ENCODE measurements at places on chromosomes 12 and 14.
A peak's percentile ranks its signal among the peaks of the same experiment; 100 is the strongest.

GRCh38 chr12:118058881-118059280, 2.1 kb downstream of the WSB2 start:
- no peak for DNase-seq

DNA sequence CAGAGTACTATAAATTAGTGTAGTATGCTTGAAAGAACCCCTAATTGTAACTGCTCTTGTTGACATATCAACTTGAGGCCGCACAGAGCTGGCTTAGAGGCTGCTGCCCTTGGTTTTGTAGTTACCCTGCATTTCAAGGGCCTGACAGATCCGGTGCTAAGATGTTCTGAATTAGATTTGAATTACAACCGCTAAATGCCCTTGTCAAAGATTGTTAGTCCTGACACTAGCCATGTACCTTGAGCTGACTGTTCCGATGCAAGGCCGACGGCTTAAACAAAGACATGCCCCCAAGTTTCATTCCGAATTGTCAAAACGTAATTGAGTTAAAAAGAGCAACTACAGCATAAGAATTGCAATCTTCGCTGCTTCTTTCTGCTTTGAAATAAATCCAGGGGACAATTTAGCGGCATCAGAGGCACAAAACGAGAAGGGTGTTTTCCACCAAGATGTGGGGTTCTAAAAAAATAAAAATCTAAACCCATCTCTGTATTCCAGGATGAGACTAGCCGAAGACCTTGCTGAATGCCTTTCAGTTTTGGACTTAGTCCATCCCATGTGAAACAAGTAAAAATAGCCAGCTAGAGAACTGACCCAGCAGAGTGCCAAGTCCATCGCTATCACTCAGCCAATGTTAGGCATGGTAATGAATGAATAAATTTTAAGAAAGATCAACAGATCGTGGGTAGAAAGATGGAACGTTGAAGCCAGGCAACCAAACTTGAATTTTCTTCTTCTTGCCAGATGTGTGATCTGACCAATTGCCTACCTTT, 148.7 kb downstream of the DICER1 start:
- DNase-seq = no peak

DNA sequence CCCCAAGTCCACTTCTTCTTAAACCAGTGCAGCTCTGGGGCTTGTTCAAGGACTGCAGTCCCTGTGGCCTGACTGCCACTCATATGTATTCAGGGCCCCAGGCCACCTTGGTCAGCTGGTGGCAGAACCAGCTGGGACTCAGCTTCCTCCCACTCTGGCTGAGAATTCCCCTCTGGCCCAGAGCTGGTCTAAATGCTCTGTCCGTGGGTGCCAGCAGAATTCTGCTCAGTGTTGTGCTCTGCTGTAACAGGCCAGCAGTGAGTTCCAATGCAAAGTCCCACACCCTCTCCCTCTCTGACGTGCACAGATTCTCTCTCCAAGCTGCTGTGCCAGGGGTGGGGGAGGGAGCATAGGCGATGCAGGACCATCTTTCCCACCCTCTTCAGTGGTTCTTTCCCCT, 210.4 kb upstream of the RGS6 start:
- no peak for DNase-seq

- DNase-seq = no peak
Observed at GRCh38 chr12:21695986-21696385, 38.3 kb upstream of the LDHB start.

DNA sequence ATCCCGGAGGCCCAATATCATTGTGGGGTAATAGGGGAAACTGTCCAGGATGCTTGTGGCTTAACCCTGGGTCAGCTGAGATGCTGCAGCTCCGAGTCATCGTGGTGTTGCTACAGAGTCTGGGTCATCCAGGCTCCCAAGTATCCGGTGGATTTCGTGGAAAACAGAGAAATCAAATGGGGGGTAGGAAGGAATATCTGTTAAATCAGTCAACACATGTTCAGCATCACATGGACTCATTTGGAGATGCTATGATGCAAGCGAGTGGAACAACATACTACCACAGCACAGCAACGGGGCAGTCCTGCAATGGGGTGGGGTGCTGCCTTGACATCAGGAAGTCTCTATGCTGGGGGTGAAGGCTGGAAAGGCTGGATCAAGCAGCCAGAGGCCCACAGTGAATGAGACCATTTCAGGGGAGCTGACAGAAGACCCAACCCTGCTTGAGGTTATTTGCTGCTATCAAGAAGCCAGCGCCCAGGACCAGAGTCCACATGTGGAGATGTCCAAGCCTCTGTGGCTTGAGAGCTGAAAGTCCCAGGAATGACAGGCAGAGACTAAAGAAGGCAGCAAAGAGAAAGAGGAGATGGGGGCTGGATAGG, 22.9 kb downstream of the VDR start:
- no peak for DNase-seq

- no peak for DNase-seq
Observed at GRCh38 chr14:50139192-50139591, 22.8 kb upstream of the VCPKMT start.

- no peak for DNase-seq
Observed at GRCh38 chr12:9039397-9039977, 50.1 kb downstream of the KLRG1 start.

DNA sequence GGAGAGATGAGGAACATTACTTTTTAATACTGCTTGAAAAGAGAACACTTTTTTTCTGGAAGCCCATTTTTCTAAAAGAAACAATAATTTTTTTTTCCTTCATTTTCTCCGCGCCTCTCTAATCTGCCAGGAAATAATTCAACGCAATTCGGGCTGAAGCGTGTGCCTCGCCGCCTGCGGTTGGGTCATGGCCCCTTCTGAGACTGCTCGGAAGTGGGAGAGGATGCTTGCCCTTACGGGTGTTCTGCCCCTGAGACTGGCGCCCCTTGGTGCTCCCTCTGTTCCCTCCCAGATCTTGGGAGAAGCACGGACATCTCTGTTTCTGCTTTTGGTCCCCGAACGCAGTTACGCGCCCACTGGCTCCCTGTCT, 332 bp upstream of the TBC1D30 start:
- DNase-seq = no peak

DNA sequence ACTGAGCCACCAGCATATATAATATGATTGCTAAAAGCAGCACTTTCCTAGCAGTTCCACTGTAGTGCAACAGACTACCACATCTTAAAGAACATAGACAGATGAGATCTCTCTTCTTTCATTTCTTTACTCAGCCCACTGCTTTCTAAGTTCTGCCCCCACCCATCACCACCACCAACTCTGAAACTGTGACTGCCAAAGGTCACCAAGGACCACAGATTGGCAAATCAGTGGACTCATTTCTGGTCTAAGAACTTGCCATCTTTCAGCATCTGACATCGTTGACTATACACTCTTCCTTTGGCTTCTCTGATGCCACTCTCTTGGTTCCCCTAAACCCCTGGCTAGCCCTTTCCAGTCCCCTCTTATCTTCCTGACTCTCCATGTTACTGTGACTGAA, 38.4 kb downstream of the IFNG start:
- DNase-seq = no peak

- DNase-seq = no peak
Observed at GRCh38 chr12:28108599-28108998, 81.7 kb upstream of the CCDC91 start.

DNA sequence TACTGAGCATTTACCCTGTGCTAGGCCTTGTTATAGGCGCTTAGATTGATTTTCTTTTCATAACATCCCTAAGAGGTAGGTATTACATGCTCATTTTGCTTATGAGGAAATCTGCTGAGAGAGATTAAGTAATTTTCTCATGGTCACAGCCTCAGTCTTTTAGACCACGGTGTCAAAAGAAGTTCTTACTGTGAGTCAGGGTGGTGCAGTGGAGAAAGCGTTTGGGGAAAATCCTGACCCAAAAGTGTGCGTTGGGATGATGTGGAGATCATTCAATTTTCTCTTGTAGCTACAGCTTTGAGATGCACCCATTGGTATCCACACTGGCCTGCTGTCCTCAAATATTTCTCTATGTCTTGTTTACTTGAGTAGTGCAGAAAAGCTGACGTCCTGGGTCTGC, 8.2 kb downstream of the ANG start:
- DNase-seq = no peak

- DNase-seq = no peak
Observed at GRCh38 chr12:88707800-88708199, 127.5 kb upstream of the KITLG start.

DNA sequence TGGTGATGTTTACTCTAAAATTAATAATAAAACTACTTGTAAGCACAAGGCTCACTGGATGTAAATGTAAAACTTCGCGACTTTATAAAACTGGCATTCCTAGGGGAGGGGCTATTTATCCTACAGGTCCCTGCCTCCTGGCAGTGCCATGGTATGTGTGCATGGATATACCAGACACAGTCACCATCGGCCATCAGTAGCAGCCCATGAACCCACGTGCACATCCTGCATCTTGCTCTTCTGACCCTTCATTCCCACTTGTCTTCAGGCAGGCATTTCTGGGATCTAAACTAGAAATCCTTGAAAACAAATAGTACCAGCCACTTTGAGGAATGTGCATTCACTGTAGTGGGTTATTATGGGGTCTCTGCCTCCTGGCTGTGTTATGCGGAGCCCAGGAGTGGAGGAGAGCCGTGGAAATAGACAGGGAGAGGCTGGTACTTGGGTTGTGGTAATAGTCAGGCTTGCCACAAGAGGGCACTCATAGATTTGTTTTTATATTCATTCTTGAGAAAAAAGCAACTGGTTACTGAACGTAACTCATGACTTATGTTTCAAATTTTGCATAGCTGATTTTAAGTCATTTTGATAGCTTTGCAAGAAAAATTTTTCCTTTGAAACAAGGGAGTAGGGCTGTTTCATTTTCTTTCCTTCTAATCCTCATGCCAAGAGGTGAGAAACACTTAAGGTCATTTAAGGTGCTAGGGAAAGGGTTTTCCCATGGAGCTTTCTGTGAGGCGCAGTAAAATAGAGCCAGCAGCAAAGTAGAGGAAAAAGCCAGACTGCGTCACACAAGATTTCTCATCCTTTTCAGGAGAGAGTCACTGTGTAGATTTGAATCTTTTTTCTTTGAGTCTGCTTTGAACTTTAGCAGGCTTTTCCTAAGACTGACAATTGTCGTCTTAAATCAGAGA, 17.4 kb upstream of the GALNT16 start:
- peak; percentile 17 for DNase-seq

DNA sequence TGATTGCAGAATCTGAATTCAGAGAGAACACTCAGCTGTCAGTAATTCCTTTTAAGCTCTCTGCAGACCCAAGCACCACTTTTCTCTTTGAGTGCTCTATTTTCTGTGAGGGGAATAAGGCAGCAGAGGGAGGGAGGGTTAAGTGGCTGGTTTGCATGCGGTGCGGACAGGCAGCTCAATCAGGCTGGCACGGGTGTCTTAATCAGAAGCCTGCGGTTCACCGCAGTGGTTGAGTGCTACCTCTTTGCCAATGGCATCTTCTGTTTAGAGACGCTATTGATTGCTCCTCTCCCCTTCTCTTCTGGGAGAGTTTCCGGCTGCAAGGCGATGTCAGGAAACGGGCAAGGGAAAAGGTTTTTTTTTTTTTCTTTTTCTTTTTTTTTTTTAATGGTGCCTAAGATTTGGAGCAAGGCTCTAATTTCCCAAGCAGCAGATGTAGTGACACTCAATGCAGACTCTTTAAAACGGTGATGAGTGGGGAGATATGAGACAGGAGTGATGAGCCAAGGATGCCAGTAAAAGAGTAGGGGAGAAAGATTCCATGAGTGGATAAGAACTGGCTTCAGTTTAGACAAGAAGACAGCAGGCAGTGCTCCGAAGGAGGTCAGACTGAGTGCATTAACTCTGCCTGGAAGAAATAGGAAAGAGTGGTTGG, 533.7 kb upstream of the SEL1L start:
- DNase-seq = no peak

DNA sequence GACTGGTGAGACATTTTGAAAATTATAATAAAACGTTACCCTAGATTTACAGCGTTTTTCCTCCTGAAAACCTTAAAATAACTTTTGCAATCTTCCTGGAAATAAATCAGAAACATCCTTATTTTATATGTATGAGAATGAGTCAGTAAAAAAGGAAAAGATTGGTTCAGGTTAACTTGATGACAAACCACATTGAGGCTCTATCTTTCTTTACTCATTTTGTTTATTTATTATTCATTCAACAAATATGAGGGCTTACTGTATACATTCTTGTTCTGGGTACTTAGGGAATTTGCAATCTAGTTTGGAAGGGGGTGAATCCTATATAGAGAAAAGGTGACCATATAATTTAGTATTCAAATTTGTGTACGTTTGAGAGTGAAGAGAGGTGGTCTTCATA, 156.6 kb downstream of the UNC79 start:
- no peak for DNase-seq

GRCh38 chr12:10771132-10771733, 31.2 kb downstream of the TAS2R7 start:
- no peak for DNase-seq

DNA sequence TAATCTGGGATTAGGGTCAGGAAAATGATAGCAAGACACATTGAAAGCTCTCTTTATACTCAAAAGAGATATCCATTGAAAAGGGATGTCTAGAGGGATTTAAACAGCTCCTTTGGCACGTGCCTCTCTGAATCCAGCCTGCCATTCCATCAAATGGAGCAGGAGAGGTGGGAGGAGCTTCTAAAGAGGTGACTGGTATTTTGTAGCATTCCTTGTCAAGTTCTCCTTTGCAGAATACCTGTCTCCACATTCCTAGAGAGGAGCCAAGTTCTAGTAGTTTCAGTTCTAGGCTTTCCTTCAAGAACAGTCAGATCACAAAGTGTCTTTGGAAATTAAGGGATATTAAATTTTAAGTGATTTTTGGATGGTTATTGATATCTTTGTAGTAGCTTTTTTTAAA, 25.4 kb upstream of the PLEKHD1 start:
- no peak for DNase-seq

- no peak for DNase-seq
Observed at GRCh38 chr14:94344389-94344788, 21.3 kb upstream of the SERPINA6 start.

- no peak for DNase-seq
Observed at GRCh38 chr14:84202486-84202885, 1327.5 kb upstream of the FLRT2 start.

DNA sequence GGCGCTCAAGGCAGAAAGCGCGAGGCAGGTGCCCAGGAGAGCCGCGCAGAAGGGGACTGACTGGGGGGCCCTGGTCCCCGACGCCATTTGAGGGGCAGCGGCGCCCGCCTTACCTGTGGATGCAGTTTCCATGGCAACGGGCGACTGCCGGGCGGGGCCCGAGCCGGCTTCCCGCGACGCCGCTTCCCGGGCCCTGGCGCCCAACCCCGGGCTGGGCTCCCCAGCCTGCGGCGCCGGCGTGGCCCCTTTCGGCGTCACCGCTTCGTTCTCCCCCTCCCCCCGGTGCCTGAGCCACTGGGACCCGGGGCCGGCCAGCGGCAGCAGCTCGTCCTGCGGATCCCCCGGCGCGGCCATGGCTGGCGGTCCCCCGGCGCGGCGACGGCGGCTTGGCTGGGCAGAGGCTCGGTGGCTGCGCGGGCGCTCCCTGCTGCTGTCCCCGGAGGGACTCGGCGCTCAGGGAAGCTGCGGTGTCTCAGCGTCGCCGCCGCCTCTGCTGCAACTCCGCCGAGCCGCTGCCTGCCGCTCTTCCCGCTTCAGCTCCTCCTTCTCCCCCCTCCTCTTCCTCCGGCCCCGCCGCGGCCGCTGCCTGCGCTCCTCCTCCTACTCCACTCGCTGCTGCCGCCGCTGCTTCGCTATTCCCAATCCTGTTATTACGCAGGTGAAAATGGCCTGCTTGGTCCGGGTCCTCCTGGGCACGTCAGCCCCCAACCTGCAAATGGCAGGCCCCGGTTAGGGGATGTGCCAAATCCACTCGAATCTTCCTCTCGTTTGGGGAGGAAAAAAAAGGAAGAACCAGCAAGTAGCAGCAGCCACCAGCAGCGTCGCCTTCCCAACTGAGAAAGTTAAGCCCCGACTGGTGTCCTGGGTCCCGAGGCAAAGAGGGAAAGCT, at the start of gene RTN1:
RTN1 (minus strand) TSS at position 500 of the 889 bp plus-strand sequence; CDS start at position 354, 146 bp downstream.
- DNase-seq = no peak

- DNase-seq = no peak
Observed at GRCh38 chr12:52137746-52138145, 54.1 kb downstream of the KRT80 start.

All from activated CD8-positive, alpha-beta memory T cell treated with anti-CD3 and anti-CD28 coated beads for 4 hours (primary cell).